Foreskin fibroblast (primary cell): ENCODE measurements at places on chromosomes 6 and 20.

DNA sequence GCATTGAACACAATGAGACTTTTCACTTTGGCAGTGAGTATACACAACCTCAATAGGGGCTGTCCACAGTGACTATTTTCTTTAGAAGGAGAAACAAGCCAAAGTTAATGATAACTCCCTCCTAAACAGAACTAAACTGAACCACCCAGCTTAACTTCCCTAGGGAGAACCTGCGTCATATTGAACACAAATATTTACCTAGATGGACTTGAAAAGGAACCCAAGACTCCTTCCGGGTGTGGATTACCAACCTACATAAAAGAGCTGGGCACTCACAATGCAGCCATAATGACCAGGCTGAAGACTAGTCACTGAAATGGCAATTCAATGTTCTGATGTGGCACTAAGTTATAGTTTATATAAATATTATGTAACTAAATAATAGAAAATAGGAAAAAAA is 160.6 kb downstream of the IBTK start:
- no peak for DNase-seq

DNA sequence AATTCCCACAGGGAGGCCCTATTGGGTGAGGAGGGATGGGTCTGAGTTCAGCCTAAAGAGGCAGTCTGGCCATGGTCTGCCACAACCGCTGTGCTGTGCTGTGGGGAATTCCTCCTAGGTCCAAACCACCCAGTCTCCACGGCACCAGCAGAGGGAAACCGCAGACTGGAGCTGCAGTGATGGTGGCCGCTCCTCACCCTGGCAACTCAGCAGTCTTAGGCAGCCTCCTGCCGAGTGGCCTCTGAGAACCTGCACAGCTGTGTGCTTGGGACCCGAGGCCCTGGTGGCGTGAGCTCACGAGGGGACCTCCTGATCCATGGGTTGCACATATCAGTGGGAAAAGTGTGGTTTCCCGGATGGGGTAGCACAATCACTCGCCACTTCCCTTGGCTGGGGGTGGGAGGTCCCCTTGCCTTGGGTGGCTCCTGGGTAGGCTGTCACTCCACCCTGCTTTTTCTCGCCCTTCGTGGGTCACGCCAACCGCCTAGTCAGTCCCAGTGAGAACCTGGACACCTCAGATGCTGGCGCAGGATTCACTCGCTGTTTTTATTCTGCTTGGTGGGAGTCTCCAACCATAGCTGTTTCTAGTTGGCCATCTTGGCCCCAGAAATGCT is 242.2 kb downstream of the CDH26 start:
- DNase-seq = no peak

DNA sequence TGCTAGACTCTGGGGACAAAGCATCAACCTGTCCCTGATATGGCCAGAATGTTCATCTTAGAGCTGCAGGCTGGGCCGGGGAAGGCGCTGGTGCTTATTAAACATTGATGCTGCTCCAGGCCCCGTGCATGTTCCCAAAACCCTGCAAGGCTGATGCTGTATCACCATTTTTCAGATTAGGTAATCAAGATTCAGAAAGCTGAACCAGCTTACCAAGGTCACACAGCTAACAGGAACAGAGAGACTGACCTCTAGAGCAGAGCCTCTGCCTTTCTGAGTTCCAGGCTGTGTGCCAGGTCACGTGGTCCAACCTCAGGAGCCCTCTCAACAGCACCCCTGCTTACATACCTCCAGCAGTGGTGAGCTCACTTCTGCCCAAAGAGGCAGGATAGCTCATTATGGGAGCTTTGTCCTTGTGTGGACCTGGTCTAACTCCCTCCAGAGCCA is 16.1 kb upstream of the VSTM2L start:
- no peak for DNase-seq

- DNase-seq = no peak
Measured at GRCh38 chr6:166253778-166254204, 54.4 kb downstream of the PRR18 start.

DNA sequence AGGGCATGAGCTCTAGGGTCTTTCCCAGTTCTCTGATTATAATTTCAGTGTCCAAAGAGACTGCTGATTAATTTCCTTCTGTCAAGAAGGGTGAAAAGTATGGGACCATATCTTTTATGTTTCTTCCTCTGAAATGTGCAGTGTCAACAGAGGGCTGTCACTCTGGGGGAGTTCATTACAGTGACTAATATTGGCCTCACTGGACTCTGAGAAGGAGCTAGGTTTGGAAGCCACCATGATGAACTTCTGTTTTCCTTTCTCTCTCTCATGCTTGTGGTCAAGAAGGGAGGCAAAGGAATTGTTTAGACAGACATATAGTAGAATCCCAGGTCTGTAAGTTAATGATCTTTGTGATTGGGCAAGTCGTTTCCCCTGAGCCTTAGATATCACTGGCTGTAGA is 41.8 kb upstream of the BMP6 start:
- peak; percentile 15 for DNase-seq

DNA sequence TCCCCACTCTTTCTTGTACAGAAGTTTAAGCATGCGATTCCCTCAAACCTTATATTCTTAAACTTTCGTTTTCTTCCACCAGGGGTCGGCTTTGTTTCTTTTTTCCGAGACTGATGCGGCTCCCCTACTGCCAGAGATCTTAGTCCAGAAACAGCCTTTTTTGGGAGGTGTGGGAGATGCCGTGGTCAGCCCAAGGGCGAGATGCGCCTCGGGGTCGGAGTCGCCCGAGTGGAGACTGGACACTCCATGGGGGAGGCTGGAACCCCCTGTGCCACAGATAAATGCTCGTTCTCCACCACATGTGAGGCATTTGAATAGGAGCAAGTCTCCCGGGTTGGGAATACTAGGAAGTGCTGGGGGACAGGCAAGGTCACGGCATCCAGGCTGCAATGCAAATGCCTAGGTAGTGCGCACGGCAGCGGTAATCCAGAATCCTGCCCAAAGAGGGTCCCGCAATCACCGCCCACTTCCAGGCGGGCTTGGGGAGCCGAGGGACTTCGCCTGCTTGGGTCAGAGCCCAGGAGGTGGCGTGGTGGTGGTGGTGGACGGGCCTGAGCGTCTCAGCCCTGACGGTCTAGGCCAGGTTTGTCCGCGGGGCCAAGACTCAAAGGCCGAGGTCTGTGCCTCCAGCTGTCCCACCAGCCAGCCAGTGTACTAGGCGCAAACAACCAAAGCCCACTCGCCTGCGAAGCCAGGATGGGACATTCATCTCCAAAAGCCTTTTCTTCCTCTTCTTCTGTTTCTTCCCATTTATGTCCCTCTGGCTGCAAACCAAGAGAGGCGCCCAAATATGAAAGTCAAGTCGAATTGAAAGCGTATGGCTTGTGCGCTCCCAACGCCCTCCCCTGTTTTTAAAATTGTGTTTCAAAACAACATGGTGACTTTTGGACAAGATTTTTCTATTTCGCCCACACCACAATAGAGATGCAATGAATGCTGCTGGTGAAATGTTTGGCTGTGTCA is 39.3 kb upstream of the OSTM1 start:
- DNase-seq = no peak

GRCh38 chr20:59006864-59007664 is at the start of gene CTSZ:
Gene CTSZ (minus strand): TSS chr20:59007254. CDS start chr20:59007128, 126 bp downstream.
- peak; percentile 38 for DNase-seq

DNA sequence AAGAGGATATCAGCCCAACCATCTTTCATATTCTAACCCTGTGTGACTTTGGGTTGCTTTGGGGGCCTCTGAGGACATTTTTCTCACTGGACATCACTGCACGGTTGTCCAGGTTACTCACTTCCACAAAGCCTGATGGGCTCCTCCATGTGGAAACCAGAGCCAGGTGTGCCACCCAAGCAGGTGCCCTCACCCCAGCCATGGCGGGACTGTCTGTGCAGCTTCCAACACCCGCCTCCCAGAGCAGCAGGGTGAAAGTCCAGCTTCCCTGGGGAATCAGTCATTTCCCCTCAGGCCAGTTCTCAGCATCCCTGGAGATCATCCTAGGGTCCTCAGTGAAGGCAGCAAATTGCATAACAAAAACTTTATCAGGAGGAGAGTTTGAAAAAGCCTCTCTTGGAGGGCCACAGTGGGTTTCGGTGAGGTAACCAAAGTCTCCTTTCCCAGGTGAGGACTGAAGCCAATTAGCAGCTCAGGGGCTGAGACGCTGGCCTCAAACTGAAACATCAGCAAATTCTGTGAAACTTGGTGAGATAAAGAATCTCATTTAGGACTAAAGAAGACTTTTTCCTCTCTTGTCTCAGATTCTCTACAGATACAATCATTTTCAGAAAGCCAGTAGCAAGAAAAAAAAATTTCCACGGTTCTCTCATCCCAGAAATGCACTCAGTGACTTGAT is 289.6 kb upstream of the CDH4 start:
- DNase-seq = no peak

GRCh38 chr20:41118632-41119031 is 18.7 kb upstream of the PLCG1 start:
- no peak for DNase-seq

DNA sequence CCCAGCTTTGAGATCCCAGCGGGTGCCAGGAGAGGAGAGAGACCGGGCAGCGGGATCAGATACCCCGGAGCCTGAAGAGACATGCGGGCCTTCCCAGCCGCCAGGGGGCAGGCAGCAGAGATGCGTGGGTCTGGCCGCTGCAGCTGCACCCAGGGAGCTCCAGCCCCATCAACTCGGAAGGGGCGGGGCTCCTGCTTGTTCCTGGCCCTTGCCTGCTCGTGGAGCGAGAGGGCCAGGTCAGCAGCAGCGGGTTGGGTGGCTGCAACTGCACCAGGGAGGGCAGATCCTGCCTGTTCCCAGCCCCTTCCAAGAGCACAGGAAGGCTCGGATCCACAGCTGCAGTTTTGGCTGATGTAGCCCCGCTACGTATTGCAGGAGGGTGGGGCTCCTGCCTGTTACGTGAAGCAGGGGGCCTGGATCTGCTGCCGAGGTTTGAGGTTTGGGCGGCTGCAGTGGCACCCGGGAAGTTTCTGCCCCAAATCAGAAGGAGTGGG is 532.8 kb downstream of the RFPL4B start:
- DNase-seq = peak; percentile 25

DNA sequence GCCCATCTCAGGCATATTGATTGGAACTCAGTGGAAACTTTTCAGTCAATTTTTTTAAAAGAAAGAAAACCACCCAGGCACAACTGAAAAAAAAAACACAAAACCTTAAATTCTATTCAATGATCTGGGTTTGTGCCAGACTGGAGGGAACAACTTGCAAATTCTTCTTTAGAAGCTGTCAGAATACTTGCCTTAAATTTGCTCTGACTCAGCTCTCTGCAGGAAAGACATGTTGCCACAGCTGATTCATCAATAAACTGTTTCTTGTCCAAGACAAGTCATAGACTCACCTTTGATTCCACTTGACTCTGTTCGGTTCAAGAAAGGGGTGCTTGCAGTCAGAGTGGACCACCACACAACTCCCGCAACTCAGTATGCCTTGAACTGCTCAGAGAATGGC is 117.8 kb upstream of the F13A1 start:
- no peak for DNase-seq

- DNase-seq = no peak
Measured at GRCh38 chr20:38589967-38590675, 9.1 kb downstream of the ADIG start.

DNA sequence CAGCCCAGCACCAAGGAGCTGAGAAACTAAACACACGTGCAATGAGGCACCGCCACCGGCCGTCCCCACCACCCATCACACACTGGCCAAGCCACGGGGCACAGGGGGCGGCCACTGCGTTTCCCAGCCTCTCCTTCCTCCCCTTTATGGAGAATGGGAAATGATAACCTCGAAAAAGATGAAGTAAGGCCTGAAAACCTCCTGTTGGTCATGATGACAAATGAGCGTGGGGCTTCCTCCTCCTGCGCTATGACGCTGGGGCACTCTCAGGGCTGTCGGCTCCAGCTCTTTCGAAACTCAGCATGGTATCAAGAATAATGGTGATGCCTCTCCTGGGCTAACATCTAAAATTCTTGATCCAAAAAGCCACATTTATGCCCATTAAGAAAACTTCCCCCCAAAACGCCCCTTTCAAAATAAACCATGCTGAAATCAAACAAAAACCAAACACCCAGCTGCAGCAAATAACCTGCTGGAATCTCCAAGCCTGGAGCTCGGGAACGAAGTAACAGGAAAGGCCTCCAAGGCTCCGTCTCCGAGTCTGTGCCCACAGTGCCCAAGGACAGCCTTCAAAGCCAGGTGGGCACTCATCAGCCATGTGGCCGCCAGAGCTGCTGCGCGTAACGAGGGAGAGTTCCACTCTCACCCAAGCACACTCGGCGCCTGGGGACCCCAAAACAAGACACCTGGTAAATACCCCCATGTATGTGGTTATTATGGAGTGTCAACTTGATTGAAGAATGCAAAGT is 50.0 kb downstream of the TAF4 start:
- DNase-seq = no peak

DNA sequence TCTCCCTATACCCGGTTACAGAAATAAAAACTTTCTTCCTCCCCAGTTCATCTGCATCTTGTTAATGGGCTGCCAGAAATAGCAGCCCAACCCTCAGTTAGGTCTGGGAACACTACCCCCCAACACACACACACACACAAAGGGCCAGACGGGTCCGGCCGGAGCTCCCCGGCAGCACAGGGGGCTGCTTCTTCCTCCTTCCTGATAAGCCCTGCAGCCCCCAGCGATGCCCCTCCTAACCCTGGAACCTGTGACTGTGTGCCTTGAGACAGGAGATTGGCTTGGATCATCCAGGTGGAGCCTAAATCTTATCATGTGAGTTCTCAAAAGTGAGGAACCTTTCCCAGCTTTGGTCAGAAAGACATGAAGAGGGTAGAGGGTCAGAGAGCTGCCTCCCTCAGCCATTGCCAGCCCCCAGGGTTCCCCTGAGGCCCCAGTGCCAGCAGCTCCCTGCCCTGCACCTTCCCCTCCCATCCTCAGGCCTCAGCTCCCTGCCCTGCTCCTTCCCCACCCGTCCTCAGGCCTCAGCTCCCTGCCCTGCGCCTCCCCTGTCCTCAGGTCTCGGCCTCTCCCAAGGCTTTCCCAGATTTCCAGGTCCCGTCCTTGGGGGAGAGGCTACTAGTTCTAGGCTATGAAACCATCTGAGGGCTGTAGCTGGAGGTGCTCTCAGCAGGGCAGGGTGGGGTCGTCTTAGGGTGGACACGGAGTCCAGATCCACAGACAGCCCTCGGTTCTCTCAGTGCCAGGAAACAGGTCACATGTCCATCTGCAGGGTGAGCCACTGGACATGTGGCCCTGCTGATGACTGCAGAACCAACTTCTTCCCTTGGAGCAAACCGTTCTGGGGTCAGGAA is 34.5 kb upstream of the CST7 start:
- no peak for DNase-seq

DNA sequence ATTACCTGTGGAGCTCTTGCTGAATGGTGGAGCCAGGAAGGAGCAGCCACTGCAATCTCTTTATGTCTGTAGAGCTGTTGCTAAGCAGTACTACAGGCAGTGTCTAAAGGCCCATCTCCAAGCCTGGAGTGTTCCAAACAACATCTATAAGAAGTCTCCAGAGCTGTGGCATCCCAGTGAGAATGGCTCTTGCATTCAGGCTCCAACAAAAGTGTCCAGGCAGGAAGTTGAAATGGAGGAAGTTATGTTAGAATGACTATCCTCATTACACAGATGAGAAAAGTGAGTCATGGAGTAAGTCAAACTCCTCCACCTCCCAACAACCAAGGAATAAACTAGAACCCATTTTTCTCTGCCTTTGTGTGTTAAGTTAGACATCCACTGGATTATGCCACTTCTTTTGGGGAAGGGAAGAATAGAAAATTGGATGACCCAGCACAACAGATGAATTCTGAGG is 288.5 kb upstream of the STXBP5 start:
- peak; percentile 70 for DNase-seq

- DNase-seq = no peak
Measured at GRCh38 chr6:14720411-14721102, 525.3 kb upstream of the JARID2 start.
